Activated naive CD8-positive, alpha-beta T cell treated with anti-CD3 and anti-CD28 coated beads, Interleukin-2, amount 10 ng/mL, durations not matched to agents 7 days and 5 days (primary cell): ENCODE measurements at places on chromosomes 16 and 17.
A peak's percentile ranks its signal among the peaks of the same experiment; 100 is the strongest.

- H3K36me3 ChIP-seq: no peaks in the 10 kb centered on the region
- no peak for DNase-seq
- H3K27me3 ChIP-seq: peaks cover 6% of the 10 kb centered on the region
Measured at GRCh38 chr17:38461683-38462082, 33.4 kb downstream of the ARHGAP23 start.

DNA sequence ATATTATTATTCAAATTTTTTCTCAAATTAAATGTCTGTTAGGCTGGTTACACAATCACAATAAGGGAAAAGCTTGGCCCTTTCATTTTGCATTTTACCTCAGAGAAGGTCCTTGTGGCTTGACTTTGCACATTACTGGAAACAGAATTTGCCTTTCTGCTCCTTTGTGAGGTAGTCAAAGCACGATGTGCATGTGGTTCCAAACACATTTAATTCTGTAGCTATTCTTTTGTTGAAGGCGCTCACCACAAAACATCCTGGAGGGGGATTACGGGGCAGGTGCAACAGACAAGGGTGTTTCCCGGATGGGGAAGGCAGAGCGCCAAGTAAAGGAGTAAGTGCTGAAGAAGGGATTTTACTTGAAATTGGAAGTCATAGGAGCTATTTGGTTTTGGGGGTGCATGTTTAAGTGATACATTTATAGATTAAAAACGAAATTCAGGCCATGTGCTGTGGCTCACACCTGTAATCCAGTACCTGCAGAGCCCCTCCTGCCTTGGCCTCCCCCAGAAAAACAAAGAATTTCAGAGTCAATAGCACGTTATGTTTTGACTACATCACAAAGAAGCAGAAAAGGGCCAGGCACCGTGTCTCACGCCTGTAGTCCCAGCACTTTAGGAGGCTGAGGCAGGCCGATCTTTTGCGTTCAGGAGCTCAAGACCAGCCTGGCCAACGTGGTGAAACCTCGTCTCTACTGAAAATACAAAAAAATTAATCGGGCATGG lies 31.2 kb upstream of the TENT4B start:
- H3K27me3 ChIP-seq: peaks cover 3% of the 10 kb centered on the region
- peaks cover 1% of the 10 kb centered on the region for H3K36me3 ChIP-seq
- peak overlapping the region; percentile 27 for H3K27ac ChIP-seq
- H3K4me3 ChIP-seq: peak overlapping the region; percentile 20
- peaks cover 26% of the 10 kb centered on the region for H3K4me1 ChIP-seq
- no peak for DNase-seq

GRCh38 chr17:16287563-16288027 lies 65.7 kb downstream of the CENPV start:
- peaks cover 9% of the 10 kb centered on the region for H3K36me3 ChIP-seq
- DNase-seq: no peak
- peak overlapping the region; percentile 95 for H3K27ac ChIP-seq
- peak overlapping the region; percentile 65 for H3K4me3 ChIP-seq
- no peaks in the 10 kb centered on the region for H3K27me3 ChIP-seq

DNA sequence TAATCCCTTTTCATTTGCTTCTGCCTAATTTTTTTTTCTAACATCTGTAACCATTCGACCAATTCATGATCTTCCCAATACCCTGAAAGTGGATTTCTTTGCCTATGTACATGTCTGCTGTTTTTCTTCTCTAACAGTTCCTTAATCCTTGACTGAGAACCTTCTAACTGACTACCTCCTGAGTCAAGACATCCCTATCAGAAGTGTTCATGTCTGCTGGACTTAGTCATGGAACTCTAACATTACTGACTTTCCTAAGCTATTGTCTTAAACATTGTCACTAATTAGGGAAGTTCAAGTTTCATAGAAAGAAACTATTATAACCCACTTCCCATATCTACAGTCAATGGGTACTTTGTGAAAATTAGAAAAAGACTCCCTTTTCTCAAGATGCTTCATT lies 52.4 kb upstream of the IRX5 start:
- no peak overlapping the region for H3K4me3 ChIP-seq
- H3K36me3 ChIP-seq: no peaks in the 10 kb centered on the region
- H3K4me1 ChIP-seq: no peaks in the 10 kb centered on the region
- no peak overlapping the region for H3K27ac ChIP-seq

- H3K4me1 ChIP-seq: peaks cover 43% of the 10 kb centered on the region
- H3K27ac ChIP-seq: no peak overlapping the region
- H3K4me3 ChIP-seq: no peak overlapping the region
- H3K36me3 ChIP-seq: peaks cover 5% of the 10 kb centered on the region
- H3K27me3 ChIP-seq: no peaks in the 10 kb centered on the region
- no peak for DNase-seq
Measured at GRCh38 chr17:59637611-59638310, 18.1 kb downstream of the CLTC start.

DNA sequence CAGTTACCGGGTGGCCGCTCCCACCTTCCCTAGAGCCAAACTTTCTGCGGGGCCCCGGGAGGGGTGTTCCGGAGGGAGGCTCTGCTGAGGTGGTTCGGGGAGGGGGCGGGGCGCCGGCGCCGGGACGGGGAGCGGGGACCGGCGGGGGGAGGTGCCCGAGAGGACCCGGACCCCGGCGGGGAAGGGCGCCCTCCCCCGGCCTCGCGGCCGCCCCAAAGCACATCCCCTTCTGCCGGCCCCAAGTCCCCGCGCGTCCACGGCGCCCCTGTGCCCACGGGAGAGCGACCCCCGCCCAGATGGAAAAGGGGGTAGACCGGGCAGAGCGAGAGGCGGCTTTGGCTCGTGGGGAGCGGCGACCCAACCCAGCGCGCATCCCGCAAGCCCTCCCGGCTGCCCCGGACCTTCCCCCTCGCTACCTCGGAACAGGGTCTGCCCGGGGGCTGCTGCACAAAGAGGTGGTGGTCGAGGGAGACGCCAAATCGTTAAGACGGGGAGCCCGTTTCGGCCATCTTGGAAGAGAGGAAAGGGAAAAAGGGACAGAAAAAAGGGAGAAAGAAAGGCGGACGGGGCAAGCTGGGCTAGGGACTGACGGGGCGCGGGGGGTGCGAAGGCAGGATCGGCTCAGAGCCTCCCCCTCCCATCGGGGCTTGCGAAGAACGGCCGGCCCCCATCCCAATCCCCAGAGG lies 530 bp downstream of the PCGF2 start:
- peaks cover 3% of the 10 kb centered on the region for H3K36me3 ChIP-seq
- H3K27me3 ChIP-seq: peaks cover 41% of the 10 kb centered on the region
- DNase-seq: no peak
- H3K4me1 ChIP-seq: peaks cover 29% of the 10 kb centered on the region
- H3K4me3 ChIP-seq: peak overlapping the region; percentile 79

GRCh38 chr16:87384162-87384874 lies 742 bp upstream of the FBXO31 start:
- peaks cover 2% of the 10 kb centered on the region for H3K36me3 ChIP-seq
- H3K27ac ChIP-seq: peak overlapping the region; percentile 96
- H3K27me3 ChIP-seq: no peaks in the 10 kb centered on the region
- peaks cover 47% of the 10 kb centered on the region for H3K4me1 ChIP-seq

DNA sequence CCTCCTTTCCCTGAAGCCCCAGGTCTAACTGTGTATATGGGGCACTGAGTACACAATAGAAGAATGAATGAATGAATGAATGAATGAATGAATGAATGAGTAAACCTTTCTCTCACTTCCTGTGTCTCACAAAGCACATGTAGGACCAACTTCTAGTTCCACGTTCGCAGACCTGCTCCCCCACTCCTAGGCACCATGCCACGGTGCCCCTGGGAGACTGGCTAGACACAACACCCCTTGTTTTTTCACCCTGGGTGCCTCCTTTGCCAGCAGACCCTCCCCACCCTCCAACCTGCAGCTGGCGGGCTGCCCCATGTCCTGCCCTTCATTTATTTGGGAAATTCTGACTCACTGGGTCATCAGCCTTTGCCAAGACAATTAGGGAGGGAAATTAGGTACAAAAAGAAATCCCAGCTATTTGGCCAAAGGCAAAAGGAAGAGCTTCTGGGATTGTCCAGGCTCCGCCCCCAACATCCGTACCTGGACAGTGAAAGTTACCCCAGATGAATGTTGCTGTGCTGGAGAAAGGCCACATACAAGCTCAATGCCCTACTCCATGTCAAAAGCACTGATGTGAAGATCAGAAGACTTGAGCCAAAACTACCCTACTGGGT lies 7.7 kb downstream of the CES1 start:
- DNase-seq: no peak
- peaks cover 4% of the 10 kb centered on the region for H3K27me3 ChIP-seq
- no peak overlapping the region for H3K27ac ChIP-seq
- H3K36me3 ChIP-seq: no peaks in the 10 kb centered on the region

DNA sequence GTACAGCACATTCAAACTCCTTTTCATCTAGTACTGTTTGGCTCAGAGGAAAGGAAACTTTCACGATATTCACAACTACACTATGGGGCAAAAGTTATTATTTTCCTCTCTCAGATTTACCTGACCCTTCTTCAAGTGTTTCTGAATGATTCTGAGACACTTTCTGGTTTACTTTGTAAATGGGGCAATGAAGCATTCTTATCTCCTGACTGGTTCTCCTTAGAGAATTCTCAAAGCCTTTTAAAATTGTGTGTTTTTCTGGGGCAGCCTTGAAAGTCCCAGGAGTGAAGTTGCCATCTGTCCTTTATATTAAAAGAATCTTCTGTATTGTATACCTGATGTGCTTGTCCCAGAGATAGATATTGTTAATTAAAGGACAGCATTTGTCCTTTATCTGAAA lies 264.9 kb downstream of the FTO start:
- no peaks in the 10 kb centered on the region for H3K4me1 ChIP-seq
- no peak overlapping the region for H3K27ac ChIP-seq
- DNase-seq: no peak
- H3K4me3 ChIP-seq: no peak overlapping the region
- peaks cover 2% of the 10 kb centered on the region for H3K36me3 ChIP-seq
- H3K27me3 ChIP-seq: no peaks in the 10 kb centered on the region

GRCh38 chr16:86925067-86925791 lies 346.9 kb downstream of the FOXL1 start:
- no peaks in the 10 kb centered on the region for H3K36me3 ChIP-seq
- H3K27ac ChIP-seq: no peak overlapping the region
- no peak overlapping the region for H3K4me3 ChIP-seq

- no peak overlapping the region for H3K27ac ChIP-seq
- no peaks in the 10 kb centered on the region for H3K36me3 ChIP-seq
- H3K27me3 ChIP-seq: peaks cover 26% of the 10 kb centered on the region
- peaks cover 2% of the 10 kb centered on the region for H3K4me1 ChIP-seq
Measured at GRCh38 chr17:44581868-44582267, 24.6 kb downstream of the FZD2 start.

- peaks cover 9% of the 10 kb centered on the region for H3K4me1 ChIP-seq
- H3K36me3 ChIP-seq: no peaks in the 10 kb centered on the region
- H3K4me3 ChIP-seq: no peak overlapping the region
- peaks cover 48% of the 10 kb centered on the region for H3K27me3 ChIP-seq
- no peak for DNase-seq
- H3K27ac ChIP-seq: no peak overlapping the region
Measured at GRCh38 chr17:77914385-77915254, 43.9 kb upstream of the TNRC6C start.

- H3K27me3 ChIP-seq: no peaks in the 10 kb centered on the region
- H3K4me1 ChIP-seq: peaks cover 10% of the 10 kb centered on the region
- no peak overlapping the region for H3K27ac ChIP-seq
Measured at GRCh38 chr17:51132964-51133319, 12.3 kb upstream of the SPAG9 start.

DNA sequence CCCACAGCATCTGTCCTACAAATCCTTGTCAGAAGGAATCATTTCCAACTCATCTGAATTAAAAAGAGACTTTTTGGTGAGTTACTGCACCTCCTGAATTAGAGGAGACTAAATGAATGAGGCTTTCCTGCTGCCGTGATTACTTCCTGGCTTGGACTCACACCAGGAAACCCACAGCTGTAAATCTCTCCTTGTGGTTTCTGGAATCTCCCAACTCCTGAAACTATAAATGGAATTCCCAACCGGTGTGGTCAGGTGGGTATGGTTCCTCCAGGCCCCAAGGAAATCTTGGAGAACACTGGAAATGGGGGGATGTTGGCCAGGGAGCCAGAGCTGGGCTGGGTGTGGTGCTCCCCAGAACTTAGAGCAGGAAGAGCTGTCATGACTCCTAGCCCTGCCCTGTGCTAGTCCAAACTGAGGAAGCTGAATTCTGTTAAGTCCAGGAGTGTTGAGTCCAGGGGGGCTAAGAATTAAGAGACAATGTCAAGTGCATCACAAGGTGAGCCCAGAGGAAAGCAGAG lies 216.4 kb downstream of the GSG1L start:
- no peak overlapping the region for H3K27ac ChIP-seq
- no peak overlapping the region for H3K4me3 ChIP-seq
- H3K36me3 ChIP-seq: no peaks in the 10 kb centered on the region

- no peak for DNase-seq
- H3K27ac ChIP-seq: no peak overlapping the region
- H3K4me3 ChIP-seq: no peak overlapping the region
- peaks cover 24% of the 10 kb centered on the region for H3K4me1 ChIP-seq
Measured at GRCh38 chr17:77647531-77647930, 311.0 kb upstream of the TNRC6C start.

DNA sequence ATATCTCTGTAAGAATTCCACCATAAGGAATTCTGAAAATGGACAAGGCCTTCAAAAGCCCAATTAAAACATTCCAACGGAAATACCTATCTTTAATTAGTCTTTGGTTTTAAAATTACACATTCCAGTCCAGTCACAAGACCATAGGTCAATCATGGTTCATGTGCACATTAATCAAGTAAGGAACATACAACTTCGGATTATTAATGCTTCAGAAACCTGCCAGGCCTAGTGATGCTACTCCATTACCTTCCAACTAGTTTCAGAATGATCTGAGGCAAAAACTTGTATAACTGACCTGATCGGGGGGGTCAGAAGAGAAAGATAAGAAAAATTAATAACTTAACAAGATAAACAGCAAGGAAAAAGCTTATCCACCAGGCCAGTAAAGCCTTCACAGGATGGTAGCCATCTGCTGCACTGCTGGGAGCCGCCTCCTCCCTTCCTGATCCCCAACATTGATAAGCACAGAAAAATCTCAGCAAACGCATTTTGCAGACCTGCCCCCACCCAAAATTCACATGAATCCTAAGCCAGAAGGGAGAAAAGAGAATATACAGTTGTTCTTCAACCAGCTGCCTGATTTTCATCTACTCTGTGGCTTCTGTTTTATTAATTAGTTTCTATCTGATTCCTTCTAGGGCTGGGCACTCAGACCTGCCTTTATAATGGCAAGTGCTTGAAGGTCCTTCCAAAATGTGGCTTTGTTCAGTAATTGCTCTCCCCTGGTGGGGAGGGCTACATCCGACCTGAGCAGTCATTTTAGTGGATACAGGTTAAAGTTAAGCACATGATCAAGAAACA lies 6.0 kb downstream of the SDR42E1 start:
- peaks cover 6% of the 10 kb centered on the region for H3K4me1 ChIP-seq
- no peak for DNase-seq
- H3K4me3 ChIP-seq: no peak overlapping the region
- H3K27ac ChIP-seq: no peak overlapping the region
- peaks cover 54% of the 10 kb centered on the region for H3K36me3 ChIP-seq
